Fibroblast of skin of back (primary cell): ENCODE measurements at places on chromosomes 4 and X.
A peak's percentile ranks its signal among the peaks of the same experiment; 100 is the strongest.

DNA sequence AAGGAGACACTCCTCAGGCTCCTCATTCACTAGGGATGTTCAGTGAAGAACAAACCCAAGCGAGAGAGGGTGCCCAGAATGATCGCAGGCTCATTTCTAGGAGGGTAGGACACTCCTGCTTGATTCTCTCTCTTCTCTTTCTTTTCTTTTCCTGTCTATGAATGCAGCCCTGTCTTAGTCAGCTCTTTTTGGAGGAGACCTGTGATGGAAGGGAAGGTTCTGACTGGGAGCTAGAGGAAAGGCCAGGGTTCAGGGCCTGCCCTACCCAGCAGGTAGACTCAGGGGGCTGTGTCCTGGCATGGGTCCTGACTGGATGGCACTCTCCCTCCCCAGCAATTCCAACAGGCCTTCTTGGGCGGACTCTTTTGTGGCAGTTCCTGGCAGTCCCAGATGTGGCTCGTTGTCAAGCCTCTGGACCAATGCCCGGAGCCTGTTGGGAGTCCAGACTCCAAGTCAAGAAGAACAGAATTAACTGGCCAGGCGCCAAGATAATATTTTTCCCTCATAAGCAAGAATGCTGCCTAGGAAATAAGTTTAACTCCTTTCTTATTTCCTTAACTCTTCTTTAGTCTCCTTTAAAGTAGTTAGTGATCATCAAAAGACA is 139.4 kb upstream of the SCML1 start:
- peak; percentile 79 for DNase-seq

- DNase-seq = peak; percentile 0
Measured at GRCh38 chrX:57453901-57454300, 137.9 kb upstream of the ZXDB start.

GRCh38 chr4:85028910-85029309 is 62.4 kb upstream of the WDFY3 start:
- DNase-seq = peak; percentile 82

GRCh38 chr4:73828956-73829355 is 7.5 kb upstream of the CXCL6 start:
- peak; percentile 17 for DNase-seq

GRCh38 chr4:16231570-16232245 is 5.4 kb upstream of the TAPT1 start:
- no peak for DNase-seq

DNA sequence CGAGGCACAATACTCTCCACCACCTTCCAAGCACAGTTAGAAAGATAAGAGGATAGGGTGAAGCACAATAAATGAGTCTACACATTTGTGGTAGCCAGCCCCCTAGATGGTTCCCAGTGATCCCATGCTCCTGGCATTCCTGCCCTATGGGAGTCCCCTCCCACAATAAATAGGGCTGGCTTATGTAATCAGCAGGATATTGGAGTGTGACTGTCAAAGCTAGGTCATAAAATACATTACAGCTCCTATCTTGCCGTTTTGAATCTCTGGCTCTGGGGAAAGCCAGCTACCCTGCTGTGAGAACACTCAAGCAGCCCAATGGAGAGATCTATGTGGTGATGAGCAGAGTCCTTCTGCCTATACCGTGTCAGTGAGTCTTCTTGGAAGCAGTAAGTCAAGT is 198.7 kb upstream of the NOCT start:
- no peak for DNase-seq

- DNase-seq = no peak
Measured at GRCh38 chrX:32150141-32150540, 1061.2 kb downstream of the DMD start.

DNA sequence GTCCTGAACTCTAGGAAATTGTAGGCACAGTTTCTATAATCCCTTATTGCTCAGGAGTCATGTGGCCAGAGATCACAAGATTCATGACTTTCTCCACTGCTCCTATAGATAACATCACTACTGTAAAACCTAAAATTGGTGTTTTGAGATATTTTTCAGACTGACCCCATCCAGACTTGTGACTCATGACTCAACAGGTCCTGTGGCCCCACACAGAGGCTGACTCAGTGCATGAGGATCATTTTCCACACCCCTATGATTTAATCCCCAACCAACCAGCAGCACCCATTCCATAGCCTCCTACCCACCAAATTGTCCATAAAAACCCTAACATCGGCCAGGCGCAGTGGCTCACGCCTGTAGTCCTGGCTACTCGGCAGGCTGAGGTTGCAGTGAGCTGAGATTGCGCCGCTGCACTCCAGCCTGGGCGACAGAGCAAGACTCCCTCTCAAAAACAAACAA is 13.2 kb upstream of the XIAP start:
- DNase-seq = peak; percentile 49

GRCh38 chr4:110480031-110480549 is 4.1 kb downstream of the ENPEP start:
- peak; percentile 99 for DNase-seq

DNA sequence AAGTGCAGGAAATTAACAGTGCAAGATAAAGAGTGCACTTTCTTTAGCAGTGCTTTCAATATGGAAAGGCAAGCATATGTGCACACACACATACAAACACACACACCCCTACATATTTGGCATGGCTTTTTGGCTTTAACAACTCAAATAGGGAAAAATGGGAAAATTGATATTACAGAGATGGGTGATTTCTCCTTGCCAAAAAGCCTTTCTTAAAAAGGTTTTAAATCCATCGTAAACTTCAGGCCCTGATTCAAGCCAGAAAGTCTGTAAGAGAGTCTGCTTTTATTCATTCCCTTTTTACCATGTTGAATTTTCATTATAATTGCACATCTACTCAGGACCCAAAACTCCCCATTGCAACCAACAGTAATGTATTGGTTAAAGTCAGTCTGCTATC is 612.0 kb upstream of the ACTRT1 start:
- DNase-seq = no peak

GRCh38 chr4:74671080-74671698 is 123.1 kb downstream of the BTC start:
- DNase-seq = peak; percentile 60

GRCh38 chr4:176883108-176883550 is 90.4 kb upstream of the VEGFC start:
- no peak for DNase-seq

GRCh38 chr4:188030401-188030800 is 34.8 kb downstream of the ZFP42 start:
- no peak for DNase-seq

DNA sequence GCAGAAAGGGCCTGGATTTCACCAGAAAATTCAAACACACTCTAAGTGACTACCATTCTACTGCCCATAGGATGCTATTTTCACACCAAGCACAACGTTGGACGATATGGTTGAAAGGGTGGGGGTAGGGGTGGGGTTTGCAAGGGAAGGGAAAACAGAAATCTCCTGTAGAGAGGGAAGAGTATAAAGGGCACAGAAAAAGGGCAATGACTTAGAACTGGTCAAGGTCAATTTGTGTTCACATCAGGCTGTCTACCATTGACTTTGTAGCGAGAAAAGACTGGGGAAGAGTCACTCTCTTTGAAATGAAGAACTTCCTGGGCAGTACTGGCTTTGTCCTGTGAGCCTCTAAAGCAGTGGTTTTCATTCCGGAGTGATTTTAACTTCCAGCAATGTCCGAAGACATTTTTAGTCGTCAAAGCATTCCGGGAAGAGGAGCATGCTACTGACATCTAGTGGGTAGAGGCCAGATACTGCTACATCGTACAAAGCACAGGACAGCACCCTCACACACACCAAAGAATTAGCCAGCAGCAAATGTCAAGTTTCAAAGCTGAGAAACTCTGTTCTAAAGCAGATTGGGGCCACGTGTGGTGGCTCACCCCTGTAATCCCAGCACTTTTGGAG is 48.4 kb upstream of the SLC7A3 start:
- peak; percentile 70 for DNase-seq

DNA sequence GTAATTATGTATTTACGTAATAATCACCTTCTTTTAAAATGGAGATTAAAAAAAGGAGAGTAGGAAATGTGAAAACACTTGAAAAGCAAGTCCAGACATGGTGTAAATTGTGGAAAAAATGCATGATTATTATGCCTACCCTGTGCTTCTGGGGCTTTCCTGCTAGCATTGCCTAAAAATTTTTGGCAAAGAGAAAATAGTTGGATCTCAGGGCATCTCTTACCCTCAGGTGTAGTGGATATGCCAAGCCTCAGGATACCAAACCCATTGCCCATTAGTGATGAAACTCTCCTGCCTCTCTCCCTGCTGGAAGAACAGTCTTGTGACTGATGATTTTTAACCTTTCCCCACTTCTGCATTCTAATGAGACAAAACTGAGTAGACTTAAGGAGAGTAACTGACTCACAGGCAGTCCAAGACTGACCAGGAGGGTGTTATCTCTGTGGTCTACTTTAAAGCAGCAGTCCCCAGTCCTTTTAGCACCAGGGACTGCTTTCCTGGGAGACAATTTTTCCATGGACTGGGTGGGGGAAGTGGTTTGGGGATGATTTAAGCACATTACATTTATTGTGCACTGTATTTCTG is 174.6 kb downstream of the ZNF330 start:
- DNase-seq = no peak

- DNase-seq = no peak
Measured at GRCh38 chrX:148288451-148288850, 212.0 kb upstream of the AFF2 start.

DNA sequence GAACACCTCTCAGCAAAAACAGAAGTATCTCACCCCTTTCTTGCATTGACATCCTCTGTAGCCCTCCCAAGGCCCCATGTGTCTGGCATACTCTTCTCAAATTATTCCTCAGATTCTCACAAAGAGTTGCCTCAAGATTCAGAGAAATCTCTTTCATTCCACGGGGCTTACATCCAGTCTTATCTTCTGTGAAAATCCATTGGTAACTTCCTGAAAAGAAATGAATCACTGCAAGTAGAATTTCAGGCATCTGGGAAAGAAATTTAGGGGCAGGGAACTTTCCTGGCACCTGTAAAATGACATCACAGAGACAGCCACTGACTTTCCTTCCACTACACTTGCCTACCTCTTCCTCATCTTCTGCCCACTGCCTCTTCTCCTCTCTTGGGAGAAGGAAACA is 182.5 kb upstream of the ARHGEF9 start:
- peak; percentile 11 for DNase-seq

DNA sequence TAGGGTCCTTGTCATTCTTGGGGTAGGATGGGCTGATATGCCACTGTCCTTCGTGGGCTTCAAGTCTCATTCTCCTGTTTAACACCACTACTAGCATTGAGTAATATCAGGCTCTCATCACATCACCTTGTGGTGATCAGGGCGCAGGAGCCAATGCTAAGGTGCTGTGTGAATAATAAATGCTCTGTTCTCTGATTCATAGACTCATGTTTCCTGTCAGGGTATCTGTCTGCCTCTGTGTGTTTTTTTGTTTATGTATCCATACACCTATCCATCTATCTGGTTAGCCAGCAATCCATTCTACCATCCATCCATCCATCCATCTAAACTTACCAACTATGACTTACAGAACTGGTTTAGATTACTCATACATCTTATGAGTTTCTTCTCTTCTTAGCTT is 525.1 kb upstream of the ATOH1 start:
- no peak for DNase-seq

GRCh38 chr4:109296527-109296926 is 5.9 kb downstream of the COL25A1 start:
- no peak for DNase-seq

DNA sequence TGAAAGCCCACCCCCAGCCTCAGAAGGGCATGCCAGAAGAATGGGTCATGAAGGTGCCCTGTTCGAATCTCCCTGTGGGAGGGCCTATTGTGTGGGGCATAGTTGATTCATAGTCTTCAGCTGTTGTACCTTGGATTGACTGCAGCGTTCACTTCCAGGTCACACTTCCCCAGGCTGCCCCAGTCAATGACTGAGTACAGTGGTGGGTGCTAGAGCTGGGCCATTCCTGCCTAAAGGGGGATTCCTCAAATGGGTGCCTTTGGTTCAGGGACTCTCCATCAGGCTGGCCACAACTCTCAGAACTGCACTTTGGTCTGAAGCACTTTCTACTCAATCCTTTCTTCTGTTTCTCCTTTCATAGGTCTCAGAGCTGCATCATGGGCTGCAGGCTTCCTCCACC is 35.0 kb upstream of the RASGEF1B start:
- DNase-seq = no peak
